ENCODE measurements at places on chromosomes 3 and 15.

- no peak for DNase-seq
These were observed 58.0 kb downstream of the PLD1 start for GRCh38 chr3:171752329-171752728.

- DNase-seq, result no peak
These were observed 499.0 kb downstream of the PYDC2 start for GRCh38 chr3:191959876-191960413.

DNA sequence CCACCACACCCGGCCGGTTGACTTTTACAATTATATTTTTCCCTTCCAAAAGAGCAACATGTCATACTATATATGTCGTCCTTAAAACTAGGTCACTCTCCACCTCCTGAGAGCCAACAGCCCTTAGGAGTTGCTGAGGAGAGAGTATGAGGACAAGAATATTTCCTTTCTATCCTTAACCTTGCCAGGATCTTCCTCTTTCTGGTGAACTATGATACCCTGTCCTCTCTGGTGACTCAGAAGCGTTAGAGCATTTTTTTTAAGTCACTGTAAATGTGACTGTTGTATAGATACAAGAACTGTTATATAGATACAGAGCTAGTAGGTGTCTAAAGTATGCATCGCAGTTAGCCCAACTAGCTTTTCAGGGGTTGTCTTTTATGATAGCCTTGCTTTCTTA is 33.7 kb upstream of the MTHFS start:
- no peak for DNase-seq

DNA sequence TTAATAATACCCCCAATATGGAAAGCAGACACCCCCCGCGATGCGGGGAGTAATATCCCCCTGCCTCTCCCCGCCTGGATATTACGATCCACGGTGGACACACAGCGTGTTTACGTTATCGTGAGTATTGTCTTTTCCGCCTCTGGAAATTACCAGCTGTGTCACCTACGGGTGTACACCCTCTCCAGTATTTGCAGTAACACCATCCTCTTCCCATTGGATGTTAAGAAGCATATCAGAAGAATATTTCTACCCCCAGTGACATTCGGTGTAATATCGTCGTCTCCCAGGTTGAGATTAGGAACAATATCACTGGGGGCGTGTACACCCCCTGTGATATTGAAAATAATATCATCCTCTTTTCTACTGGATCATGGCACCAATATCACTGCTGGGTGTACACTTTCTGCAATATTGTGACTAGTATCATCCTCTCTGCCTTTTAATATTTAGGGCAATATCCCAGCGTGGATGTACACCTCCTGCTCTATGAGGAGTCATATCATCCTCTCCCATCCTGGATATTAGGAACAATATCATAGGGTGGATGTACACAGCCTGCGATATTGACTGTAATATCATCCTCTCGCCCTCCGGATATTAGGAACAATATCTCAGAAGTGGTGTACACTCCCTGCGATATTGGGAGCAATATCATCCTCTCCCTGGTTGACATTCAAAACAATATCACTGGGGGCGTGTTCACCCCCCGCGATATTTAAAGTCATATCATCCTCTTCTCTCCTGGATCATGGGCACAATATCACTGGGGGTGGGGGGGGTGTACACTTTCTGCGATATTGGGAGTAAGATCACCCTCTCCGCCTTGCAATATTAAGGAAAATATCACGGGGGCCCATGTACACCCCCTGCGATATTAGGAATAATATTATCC is 20.3 kb upstream of the BMF start:
- no peak for DNase-seq

DNA sequence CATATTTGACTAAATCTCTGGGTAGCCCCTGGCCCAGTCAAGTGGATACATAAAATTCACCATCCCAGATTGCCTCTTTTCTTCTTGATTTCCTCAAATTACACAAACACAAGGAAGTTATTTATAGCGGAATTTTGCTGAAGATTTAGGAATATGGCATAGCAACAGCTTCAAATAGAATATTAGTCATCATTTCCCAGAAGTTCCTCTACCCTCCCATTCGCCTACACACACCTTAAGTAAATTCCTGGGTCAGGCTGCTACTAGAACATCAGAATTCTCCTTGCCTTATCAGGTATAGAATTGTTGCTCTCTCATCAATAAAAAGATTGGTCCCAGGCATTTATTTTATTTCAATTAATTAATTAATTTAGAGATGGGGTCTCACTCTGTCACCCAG is 31.6 kb downstream of the MESD start:
- DNase-seq, result no peak

DNA sequence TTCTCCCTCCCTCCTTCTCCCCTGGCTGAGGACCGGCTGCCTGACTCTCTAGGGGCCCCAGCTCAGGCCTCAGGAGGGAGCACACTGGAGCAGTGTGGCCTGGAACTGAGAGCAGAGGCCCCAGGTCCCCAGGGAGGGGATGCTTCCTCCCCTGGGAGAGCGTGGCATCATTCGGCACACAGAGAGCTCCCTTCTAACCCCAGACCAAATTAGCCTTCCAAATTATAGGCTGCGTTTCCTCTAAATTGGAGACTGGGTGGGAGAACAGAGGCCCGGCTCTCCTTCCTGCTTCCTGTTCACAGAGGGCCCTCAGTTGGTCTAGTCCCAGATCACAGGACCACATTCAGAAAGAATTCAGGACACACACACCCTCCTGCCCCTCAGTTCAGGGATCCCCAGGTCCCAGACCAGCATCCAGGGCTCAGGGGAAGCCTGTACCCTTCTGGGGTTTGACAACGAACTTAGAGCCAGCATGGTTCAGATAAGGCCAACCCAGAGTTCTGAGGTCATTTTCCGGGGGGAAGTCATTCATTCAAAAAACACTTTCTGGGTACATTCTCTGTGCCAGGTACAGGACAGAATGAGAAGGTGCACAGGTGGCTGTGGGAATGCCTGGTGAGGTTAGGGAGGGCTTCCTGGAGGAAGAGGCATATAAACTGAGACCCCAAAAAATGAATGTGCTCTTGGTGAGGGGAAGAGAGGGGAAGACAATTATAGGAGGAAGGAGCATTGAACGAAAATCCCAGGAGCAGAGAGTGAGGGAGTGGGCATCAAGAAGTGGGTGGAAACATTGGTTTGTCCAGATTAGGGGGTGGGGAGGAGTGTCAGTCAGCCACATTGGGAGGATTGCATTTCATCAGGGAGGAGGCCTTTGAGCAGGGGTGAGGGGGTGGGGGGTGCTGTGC is 28.4 kb upstream of the RPL29 start:
- DNase-seq, result no peak

DNA sequence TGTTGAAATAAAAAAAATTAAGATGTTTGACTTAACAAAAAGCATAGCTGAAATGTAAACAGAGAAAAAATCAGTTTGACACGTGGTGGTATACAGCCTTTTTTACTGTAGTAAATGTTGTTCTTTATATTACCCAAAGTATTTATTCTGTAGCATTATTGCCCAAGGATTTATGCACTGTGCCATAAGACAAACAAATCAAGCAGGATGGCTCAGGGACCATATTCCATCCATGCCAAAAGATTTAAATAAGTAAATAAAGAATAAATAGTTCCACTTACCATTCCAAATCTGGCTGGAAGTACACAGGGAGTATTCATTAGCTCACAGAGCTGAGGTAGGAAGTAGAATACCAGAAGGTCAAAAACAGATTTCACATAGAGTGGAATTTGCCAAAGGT is 666.7 kb upstream of the CADM2 start:
- no peak for DNase-seq

DNA sequence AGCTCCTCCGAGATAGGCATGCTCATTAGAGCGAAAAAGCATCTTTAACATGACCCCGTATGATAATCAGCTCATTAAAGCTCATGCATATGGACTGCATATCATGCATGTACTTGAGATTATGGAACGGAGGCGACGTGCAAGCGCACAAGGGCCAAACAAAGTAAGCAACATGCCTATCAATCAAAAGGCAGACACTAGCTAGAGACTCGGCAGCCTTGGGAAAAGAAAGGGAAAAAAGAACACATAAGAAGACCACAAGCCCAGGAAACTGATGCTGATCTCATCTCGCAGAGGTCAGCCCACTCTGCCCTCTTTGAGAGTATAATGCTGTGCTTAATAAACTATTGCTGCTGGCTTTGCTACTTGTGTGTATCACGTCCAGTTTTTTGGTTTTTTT is 2.6 kb upstream of the ACOX2 start:
- DNase-seq, result no peak

DNA sequence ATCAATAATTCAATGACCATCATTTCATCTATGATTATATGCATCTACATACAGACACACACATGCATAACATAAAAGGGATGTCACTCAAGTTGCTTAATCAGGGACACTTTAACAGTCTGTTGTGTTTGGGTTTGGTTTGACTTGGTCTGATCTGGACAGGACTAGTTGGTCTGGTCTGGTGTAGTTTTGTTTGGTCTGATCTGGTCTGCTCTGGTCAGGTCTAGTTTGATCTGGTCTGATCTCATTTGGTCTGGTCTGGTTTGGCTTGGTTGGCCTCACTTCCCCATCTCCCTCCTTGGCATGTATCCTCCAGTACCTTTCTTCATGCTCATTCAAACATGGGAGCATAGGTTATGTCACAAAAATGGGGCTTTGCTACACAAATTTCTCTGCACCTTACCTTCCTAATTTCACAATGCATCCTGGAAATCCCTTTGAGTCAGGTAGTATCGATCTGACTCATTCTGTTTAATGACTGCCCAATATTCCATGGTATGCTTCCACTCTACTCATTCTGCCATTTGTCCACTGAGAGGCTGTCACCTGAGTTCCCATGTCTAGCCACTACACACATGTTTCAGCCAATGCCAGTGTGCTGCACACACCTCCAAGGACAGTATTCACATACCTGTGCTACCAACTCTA is 73.0 kb upstream of the TPM1 start:
- DNase-seq, result no peak

DNA sequence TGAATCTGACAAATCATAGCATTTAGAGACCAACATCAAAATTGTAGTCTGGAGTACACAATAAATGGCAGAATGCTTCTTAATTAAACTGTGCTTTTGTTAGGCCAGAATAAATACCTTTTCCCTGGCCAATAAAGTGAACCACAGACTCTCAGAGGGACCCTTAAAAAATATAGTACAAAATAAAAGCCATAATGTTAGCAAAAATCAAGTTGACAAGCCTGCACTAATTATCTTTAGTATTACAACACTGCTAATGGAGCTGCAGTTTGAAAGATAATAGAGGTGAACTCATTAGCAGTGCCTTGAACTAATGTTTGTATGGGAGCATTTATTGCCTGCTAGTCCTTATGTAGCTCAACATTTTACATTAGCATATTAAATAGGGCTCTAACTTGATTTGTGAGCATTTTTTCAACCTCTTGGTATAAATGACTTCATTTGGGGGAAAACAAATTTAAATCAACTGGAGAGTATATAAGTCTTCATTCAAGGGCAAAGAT is 801.3 kb downstream of the EPHA3 start:
- no peak for DNase-seq

- DNase-seq, result no peak
These were observed 145.3 kb upstream of the IQSEC1 start for GRCh38 chr3:13218541-13218908.
